Activated CD4-positive, alpha-beta T cell treated with anti-CD3 and anti-CD28 coated beads, Interleukin-2, amount 10 ng/mL, durations not matched to agents 7 days and 5 days (primary cell): ENCODE measurements at places on chromosomes 12 and 14.

DNA sequence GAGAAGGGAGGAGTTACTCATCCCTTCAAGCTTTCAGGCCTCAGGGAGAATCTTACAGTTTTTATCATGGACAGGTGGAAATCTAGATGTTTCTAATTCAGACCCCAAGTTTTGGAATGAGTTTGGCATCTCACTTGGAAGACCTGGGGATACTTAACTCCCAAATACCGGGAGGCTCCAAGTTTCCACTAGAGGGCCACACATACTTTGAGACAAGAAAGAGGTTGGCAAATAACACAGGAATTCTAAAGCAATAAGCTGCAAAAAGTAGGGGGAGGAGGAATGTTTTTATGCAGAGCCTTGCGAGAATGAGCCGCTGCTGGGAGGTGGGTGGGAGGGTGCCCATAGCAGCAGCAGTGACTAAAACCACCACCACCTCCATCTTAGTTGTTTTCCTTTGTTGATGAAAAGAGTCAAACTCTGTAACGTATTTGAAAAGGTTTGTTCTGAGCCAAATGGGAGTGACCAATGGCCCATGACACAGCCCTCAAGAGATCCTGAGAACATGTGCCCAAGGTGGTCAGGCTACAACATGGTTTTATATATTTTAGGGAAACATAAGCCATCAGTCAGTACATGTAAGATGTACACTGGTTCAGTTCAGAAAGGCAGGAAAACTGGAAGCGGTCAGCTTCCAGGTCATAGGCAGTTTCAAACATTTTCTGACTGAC lies 34.2 kb upstream of the RNASE1 start:
- no peak for DNase-seq

DNA sequence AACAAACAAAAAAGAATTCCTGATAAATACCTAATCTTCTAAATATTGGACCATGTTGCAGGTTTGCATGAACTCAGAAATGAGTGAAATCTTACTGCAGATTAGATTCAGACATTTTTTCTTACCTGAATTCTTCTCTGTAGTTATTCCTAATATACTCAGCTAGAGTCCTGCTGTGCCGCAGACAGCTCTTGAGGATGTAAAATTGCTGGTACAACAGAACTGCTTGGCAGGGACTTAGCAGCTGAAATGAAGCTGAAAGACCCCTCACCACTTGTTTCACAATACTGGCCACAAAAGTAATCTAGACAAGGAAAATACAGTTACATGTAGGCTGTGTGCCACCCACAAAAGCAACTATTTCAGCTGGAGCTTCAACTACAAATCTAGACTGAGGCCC lies 48.3 kb upstream of the KICS2 start:
- no peak for DNase-seq

DNA sequence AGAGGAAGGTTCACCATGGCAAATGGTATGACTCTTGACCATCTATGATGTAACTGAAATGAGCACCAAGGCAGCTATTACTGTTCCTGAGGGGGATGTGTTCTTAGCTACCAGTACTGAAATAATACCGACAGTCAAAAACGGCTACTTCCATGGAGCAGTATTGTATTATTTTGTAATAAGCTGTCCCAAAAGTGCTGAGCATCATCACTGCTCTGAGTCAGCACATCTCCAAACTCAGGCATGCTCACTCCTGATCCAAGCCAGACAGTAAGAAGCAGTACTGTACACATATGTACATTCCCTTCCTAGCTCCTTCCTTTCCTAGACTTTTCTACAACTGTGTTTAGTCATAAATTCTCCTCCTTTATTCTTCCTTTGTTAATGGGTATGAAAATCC lies 8.6 kb downstream of the VTI1B start:
- DNase-seq, result no peak

GRCh38 chr12:77914081-77914488 lies 83.4 kb downstream of the NAV3 start:
- DNase-seq, result no peak

DNA sequence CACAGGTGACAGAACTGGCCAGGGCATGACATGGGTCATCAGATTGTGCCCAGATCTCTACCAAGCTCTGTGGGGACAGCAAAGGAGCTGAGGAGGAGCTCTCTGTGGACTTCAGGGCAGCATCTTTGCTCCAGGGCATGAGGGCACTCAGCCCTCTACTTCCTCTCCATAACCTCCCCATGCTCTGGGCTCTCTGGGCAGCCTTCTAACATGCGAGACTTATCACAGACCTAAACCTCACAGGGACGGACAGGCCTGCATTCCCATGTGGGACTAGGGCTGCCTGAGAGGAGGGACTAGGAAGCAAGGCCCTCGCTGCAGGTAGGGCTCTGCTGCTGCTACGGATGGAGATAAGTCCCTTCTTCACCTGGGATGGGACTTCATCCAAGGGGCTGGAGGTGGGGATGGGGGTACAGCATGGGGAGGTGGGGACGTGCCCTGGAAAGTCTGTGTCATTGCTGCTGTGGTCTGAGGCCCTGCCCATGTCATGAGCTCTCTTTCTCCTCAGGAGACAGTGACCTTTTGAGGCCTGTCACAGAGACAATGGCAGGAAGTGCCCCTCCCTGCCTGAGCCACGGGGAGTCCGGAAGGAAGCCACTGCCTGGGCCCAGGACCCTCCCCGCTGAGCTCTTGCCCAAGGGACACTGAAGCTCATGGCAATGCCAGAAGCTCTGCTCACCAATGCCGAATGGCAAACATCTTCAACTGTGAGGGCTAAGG lies 44.1 kb downstream of the PITPNM2 start:
- peak; percentile 79 for DNase-seq
